ENCODE measurements at places on chromosomes 2 and 18. TPM values are rescaled to one million over a fixed set of nuclear protein-coding genes. Genes with fewer than 3 reads are reported as not detected.

Gene STPG4
- total RNA-seq, result 1.0 TPM

Gene ARL4C
- total RNA-seq, result 142 TPM

Gene GRB14
- not detected for total RNA-seq

- H3K27ac ChIP-seq, result no peak overlapping the region
- no peak for DNase-seq
- no peak overlapping the region for H3K4me3 ChIP-seq
- H3K4me1 ChIP-seq, result no peaks in the 10 kb centered on the region
Measured at GRCh38 chr2:159604159-159604558, 12.2 kb downstream of the BAZ2B start.

DNA sequence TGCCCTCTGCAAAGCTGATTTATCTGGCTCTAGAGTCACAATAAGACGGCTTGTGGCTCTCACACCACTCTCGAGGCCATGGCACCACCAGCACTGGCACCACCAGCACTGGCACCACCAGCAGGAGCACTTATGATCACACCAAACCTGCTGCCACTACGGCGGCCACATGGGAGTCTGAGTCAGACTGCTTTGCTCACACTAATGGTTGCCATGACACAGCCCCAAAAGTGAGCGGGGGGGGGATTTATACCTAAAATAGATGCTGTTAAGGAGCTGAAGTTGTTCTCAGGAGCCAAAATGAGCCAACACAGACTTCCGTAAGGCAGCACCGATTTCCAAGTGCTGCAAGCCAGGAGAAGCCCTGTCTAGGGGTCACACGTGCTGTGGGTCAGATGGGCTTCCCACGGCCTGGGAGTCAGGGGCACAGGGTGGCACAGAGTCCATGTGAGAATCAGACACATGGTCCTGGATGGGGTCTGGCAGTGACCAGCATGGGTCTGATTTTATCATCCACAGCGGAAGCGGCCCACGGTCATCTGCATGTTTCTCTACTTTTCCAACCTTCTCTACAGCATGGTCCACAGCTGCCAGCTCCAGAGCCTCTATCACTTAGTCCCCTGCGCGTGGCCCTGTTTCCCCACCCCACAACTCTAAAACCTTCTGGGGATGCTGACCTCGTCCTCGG, 16.7 kb downstream of the DNMT3A start:
- H3K27me3 ChIP-seq, result no peaks in the 10 kb centered on the region
- H3K4me3 ChIP-seq, result no peak overlapping the region
- no peak overlapping the region for H3K27ac ChIP-seq
- H3K36me3 ChIP-seq, result peaks cover 20% of the 10 kb centered on the region
- H3K4me1 ChIP-seq, result peaks cover 59% of the 10 kb centered on the region

DNA sequence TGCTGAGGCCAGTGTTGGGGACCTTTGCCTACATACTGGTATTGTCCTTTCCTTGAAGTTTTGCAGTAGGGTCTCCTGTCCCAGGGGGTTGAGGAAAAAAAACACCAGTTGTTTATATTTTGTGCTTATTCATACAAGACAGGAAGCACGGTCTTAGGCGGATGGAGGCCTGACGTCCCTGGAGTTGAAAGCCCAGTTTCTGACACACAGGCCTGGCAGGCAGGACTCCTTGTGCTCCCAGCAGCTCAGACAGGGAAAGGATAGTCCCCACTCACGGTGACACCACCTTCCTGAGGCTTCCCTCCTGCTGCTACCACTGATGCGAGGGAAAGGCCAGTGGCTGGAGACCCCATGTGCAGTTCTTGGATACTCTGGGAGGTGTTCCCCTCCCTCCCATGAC, 15.5 kb upstream of the SP100 start:
- no peak overlapping the region for H3K27ac ChIP-seq
- H3K4me1 ChIP-seq, result no peaks in the 10 kb centered on the region
- H3K27me3 ChIP-seq, result no peaks in the 10 kb centered on the region
- H3K36me3 ChIP-seq, result peaks cover 35% of the 10 kb centered on the region
- H3K4me3 ChIP-seq, result no peak overlapping the region

- H3K4me3 ChIP-seq, result no peak overlapping the region
- no peaks in the 10 kb centered on the region for H3K27me3 ChIP-seq
- no peaks in the 10 kb centered on the region for H3K36me3 ChIP-seq
- no peak for DNase-seq
- H3K4me1 ChIP-seq, result peaks cover 32% of the 10 kb centered on the region
- no peak overlapping the region for H3K27ac ChIP-seq
Measured at GRCh38 chr18:76401498-76401897, 93.5 kb downstream of the ZNF516 start.

DNA sequence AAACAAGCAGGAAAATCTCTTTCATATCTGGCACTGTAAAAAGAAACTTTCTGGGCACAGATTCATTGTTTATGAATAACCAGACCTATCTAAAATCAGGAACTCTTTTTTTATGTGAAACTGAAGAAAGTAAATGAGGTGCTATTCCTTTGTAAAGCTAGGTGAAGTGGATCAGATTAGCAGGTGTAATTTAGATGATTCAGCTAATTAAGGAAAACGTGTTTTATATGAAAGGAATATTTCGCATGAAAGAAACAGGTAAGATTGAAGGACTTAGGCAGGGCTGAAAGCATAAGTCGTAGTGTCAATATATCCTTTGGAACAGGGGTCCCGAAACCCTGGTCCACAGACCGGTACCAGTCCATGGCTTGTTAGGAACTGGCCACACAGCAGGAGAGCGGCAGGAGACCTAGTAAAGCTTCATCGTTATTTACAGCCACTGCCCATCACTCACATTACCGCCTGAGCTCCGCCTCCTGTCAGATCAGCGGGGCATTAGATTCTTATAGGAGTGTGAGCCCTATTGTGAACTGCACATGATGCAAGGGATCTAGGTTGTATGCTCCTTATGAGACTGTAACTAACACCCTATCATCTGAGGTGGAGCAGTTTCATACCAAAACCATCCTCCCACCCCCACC, 20.3 kb upstream of the XIRP2 start:
- no peaks in the 10 kb centered on the region for H3K4me1 ChIP-seq
- H3K27me3 ChIP-seq, result no peaks in the 10 kb centered on the region

DNA sequence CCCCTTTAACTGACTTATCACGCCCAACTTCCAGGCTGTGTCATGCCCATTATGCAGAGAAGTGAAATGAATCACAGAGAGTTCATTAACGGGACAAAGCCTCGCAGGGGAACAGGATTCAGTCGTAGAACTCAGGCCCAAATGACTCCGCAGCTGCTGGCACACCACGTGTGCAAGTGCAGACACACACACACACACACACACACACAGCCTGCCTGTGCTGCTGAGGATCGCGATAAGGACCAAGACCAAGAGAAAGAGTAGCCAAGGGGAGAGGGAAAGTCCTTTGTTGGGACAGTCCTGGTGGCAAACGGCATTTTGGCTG, 90.0 kb upstream of the TAF1B start:
- DNase-seq, result no peak
- no peaks in the 10 kb centered on the region for H3K36me3 ChIP-seq

DNA sequence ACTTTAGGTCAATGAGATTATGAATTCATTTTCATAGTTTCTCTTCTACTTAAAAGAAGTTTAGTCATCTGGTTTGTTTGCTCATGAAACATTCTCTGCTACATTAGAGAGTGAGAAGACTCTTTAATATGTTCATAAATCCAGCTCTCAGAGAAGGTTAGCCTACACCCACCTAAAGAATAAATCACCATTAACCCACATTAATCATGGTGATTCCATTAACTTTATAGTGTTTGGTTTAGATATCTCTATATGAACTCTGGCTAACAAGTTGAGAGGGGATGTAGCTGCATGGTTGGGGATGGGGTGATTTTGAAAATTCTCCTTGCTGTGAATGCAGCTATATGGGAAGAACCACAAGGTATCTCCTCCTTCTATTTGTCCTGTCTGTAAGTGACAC, 10.7 kb downstream of the TFPI start:
- no peak for DNase-seq
- H3K27ac ChIP-seq, result no peak overlapping the region
- H3K27me3 ChIP-seq, result no peaks in the 10 kb centered on the region
- H3K36me3 ChIP-seq, result no peaks in the 10 kb centered on the region
- no peak overlapping the region for H3K4me3 ChIP-seq

GRCh38 chr18:41695441-41695840, 259.6 kb upstream of the PIK3C3 start:
- no peak for DNase-seq
- H3K36me3 ChIP-seq, result no peaks in the 10 kb centered on the region
- no peaks in the 10 kb centered on the region for H3K27me3 ChIP-seq
- H3K27ac ChIP-seq, result no peak overlapping the region
- peak overlapping the region; percentile 52 for H3K4me3 ChIP-seq
- H3K4me1 ChIP-seq, result no peaks in the 10 kb centered on the region

DNA sequence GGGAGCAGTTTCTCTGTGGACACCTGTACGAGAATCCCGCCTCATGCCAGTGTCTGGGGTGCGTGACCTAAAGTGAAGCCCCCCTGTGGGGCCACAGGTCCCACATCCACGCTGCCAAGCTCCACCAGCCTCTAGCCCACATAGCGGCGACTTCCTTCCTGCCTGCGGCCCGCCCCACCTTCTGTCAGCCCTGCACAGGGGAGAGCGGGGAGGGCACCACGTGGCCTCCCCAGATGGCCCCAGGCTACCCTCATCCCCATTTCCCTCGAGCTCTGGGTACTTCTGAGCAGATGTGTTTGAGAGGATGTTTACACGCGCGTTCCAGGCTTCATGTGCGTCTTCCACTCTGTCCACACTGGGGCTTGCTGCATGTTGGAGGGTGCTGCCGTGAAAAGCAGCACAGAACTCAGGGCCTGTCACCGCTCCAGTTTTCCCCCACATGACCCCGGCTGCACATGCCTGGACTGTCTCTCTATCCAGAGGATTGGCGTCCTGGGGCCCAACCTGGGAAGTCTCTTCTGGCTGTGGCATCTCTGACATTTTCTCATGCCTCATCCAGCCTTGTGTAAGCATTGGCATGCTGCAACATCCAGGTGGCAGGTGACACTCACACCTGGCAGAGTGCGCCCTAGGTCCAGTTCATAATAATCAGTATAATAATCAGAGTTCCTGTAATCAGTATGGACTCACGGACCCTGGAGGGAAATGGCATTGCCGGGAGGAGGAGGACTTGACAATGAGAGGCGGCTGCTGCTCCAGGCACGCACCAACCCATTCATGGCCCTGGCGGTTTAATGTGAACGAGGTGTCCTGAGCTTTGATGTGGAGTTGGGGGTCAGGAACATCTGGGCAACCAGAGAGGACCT, 146.3 kb upstream of the TWIST2 start:
- no peaks in the 10 kb centered on the region for H3K36me3 ChIP-seq
- H3K27me3 ChIP-seq, result peaks cover 1% of the 10 kb centered on the region
- no peak overlapping the region for H3K27ac ChIP-seq
- H3K4me3 ChIP-seq, result no peak overlapping the region

- no peak for DNase-seq
- H3K4me3 ChIP-seq, result no peak overlapping the region
- no peak overlapping the region for H3K27ac ChIP-seq
- peaks cover 25% of the 10 kb centered on the region for H3K27me3 ChIP-seq
- H3K36me3 ChIP-seq, result no peaks in the 10 kb centered on the region
Measured at GRCh38 chr2:136777391-136777790, 12.0 kb downstream of the THSD7B start.

- H3K36me3 ChIP-seq, result no peaks in the 10 kb centered on the region
- DNase-seq, result no peak
- no peaks in the 10 kb centered on the region for H3K4me1 ChIP-seq
- no peaks in the 10 kb centered on the region for H3K27me3 ChIP-seq
- H3K27ac ChIP-seq, result no peak overlapping the region
Measured at GRCh38 chr2:67039517-67040103, 357.5 kb upstream of the ETAA1 start.

DNA sequence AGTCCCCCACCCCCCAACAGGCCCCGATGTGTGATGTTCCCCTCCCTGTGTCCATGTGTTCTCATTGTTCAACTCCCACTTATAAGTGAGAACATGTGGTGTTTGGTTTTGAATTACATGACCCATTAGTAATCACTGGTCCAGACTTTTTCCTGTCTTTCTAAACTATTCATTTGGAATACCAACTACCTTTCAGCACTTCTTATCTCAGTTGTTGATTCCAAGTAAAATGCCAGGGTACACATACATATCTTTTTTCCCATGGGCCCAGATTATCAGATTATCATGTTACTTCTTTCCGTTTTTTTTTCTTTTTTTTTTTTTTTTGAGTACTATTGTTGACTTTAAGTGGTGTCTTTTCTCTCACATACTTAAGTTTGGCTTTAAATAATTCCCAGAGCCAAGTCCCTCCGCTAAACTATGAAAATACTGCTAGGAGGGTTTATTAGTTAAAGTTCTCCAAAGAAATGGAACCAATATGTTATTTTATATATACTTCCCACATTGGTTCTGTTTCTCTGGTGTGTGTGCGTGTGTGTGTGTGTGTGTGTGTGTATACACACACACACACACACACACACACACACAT, 389.3 kb downstream of the IRS1 start:
- H3K4me3 ChIP-seq, result no peak overlapping the region
- no peak for DNase-seq
- no peaks in the 10 kb centered on the region for H3K36me3 ChIP-seq
- no peak overlapping the region for H3K27ac ChIP-seq
- H3K4me1 ChIP-seq, result peaks cover 2% of the 10 kb centered on the region

GRCh38 chr2:65574993-65575392, 142.6 kb upstream of the SPRED2 start:
- H3K4me3 ChIP-seq, result no peak overlapping the region
- H3K27ac ChIP-seq, result no peak overlapping the region
- no peaks in the 10 kb centered on the region for H3K36me3 ChIP-seq
- H3K27me3 ChIP-seq, result peaks cover 6% of the 10 kb centered on the region

DNA sequence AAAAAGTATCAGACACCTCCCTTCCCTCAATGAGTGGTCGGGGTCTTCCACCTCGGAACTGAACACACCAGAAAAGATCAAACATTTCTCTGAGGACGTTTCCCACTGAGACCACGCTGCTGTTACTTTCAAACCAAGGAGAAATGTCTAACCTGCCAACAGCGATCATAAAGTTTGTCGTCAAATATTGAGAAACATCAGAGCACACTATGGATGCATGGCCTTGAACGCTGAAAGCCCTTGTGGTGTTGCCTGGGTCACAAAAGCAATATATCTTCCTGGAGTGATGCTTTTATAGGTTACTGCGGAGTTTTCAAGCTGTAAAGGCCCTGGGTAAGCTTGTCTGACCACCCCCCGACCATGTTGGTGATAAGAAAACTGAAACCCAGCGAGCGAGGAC, 70.2 kb upstream of the ID2 start:
- H3K27me3 ChIP-seq, result no peaks in the 10 kb centered on the region
- H3K36me3 ChIP-seq, result no peaks in the 10 kb centered on the region
- no peak for DNase-seq
- H3K4me3 ChIP-seq, result no peak overlapping the region

All from naive thymus-derived CD8-positive, alpha-beta T cell (primary cell).